ENCODE measurements at places on chromosomes 2 and 18. TPM values are rescaled to one million over a fixed set of nuclear protein-coding genes. Genes with fewer than 3 reads are reported as not detected.

The EMILIN1 gene
- total RNA-seq = 1.0 TPM

- H3K27me3 ChIP-seq = peaks cover 19% of the 10 kb centered on the region
- H3K4me1 ChIP-seq = no peaks in the 10 kb centered on the region
- no peak for DNase-seq
- no peak overlapping the region for H3K4me3 ChIP-seq
- H3K36me3 ChIP-seq = no peaks in the 10 kb centered on the region
Observed at GRCh38 chr2:219722276-219722879, 94.9 kb downstream of the SLC4A3 start.

DNA sequence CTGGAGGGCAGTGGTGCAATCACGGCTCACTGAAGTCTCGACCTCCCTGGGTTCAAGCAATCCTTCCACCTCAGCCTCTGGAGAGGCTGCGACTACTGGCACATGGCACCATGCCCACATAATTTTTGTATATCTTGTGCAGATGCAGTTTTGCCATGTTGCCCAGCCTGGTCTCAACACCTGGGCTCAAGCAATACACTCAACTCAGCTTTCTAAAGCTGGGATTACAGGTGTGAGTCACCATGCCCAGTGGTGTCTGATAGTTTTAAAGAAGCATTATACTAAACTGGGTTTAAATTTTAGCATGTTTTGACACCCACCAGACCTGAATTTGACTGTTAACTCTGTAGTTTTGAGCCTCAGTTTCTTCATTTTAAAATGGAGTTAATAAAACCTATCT is 109.4 kb upstream of the SLC38A11 start:
- no peak overlapping the region for H3K4me3 ChIP-seq
- H3K27ac ChIP-seq = no peak overlapping the region
- no peaks in the 10 kb centered on the region for H3K36me3 ChIP-seq
- H3K4me1 ChIP-seq = no peaks in the 10 kb centered on the region

- H3K4me3 ChIP-seq = no peak overlapping the region
- no peaks in the 10 kb centered on the region for H3K4me1 ChIP-seq
- H3K36me3 ChIP-seq = peaks cover 5% of the 10 kb centered on the region
- DNase-seq = no peak
Observed at GRCh38 chr2:235868645-235869044, 299.5 kb downstream of the GBX2 start.

DNA sequence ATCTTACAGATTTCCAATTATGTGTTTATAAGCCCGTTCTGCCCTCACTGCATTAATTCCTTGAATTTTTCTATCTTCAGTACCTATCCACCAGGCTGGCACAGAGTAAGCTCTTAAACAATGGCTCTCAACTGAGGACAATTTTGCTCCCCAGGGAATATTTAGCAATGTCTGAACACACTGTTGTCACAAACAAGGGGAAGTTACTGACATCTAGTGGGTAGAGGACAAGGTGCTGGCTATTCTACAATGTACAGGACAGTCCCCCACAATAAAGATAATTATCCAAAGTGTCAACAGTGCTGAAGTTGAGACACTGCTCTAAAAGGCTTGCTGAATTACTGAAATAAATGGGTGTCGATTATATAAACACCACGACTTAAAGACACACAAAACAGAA is 5.0 kb downstream of the NDUFS1 start:
- peaks cover 26% of the 10 kb centered on the region for H3K4me1 ChIP-seq
- no peak overlapping the region for H3K27ac ChIP-seq
- H3K27me3 ChIP-seq = no peaks in the 10 kb centered on the region
- no peak for DNase-seq

Measured in activated T-cell treated with anti-CD3 and anti-CD28 coated beads, Interleukin-2, amount 50 U/mL, for 72 hours (primary cell).